ENCODE measurements at places on chromosomes 7 and 10.

GRCh38 chr10:104433669-104434068, 80.0 kb downstream of the CFAP58 start:
- DNase-seq, result no peak

DNA sequence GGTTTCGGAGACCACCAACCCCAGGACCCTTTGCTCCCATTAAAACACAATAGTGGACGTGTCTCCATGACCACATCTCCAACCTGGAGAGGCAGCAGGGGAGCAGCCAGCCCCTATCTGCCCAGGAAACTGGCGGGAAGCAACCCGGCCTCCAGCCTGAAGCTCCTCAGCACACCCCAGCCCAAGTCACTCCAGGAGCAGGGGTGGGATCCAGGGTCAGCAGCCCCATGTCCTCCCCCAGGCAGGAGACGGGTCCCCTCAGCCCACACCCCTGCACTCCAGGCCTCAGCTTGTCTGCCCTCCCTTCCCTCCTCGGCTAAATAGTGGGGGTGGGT, 601 bp downstream of the ADAM8 start:
- no peak for DNase-seq

DNA sequence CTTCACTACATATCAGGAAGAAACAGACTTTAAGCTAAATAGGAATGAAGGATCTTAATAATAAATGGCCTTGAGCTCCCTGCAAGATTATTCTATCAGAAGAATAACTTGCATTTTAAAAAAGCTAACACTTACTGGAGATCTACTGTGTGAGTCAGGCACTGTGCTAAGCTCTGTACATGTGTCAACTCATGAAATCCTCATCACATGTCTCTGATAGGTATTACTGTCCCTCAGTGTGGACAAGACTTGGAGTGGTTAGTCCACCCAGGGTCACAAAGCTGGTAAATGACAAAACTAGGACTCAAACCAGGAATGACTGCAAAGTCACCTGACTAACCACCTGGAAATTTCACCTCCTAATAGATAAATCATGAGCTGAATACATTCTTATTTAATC, 57.1 kb upstream of the KCTD7 start:
- DNase-seq, result no peak

- DNase-seq, result no peak
These were observed 22.8 kb downstream of the NSMCE4A start for GRCh38 chr10:121952226-121952625.

DNA sequence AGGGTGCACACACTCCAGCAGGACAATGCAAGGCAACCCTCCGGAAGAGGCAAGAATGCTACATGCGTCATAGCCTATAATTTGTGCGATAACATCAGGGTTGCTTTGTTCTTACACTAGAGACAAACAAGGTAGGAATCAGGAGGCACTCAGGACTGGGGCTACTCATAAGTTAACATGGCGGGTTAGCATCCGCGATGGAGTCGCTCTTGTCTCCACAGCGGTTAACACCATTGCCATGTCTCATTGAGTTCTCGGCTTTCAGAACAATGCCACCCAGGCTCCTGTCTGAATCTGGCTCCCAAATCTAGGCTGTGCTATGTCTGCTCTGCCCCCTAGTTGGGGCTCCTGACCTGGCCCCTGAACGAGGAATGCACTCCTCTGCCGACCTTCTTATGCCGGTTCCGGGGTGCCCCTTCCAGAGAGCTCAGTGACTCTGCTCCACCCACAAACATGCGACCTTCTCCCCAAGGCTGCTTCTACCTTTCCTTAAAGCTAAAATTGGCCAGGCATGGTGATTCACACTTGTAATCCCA, 24.9 kb upstream of the SLF2 start:
- DNase-seq, result no peak

GRCh38 chr10:99303899-99304861, 25.0 kb upstream of the CNNM1 start:
- DNase-seq, result no peak

- no peak for DNase-seq
These were observed 47.4 kb downstream of the CH25H start for GRCh38 chr10:89159761-89160160.

DNA sequence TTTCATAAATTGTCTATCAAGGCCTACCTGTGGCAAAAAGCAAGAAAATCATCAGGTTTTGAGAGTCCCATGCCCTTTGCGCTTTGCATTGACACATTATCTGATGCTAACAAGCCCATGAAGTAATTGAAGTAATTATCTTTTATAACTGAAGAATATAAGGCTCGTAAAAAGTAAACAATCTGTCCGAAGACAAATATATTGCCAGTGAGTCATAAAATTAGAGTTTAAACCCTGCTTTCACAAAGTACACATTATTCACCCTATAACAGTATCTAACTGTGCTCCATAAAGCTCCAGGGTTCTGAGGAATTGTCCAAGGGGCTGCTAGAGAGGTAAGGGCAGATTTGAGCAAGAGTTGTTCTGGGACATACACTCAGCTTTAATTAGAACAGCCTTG, 102.3 kb upstream of the PPP1R3A start:
- DNase-seq, result no peak

DNA sequence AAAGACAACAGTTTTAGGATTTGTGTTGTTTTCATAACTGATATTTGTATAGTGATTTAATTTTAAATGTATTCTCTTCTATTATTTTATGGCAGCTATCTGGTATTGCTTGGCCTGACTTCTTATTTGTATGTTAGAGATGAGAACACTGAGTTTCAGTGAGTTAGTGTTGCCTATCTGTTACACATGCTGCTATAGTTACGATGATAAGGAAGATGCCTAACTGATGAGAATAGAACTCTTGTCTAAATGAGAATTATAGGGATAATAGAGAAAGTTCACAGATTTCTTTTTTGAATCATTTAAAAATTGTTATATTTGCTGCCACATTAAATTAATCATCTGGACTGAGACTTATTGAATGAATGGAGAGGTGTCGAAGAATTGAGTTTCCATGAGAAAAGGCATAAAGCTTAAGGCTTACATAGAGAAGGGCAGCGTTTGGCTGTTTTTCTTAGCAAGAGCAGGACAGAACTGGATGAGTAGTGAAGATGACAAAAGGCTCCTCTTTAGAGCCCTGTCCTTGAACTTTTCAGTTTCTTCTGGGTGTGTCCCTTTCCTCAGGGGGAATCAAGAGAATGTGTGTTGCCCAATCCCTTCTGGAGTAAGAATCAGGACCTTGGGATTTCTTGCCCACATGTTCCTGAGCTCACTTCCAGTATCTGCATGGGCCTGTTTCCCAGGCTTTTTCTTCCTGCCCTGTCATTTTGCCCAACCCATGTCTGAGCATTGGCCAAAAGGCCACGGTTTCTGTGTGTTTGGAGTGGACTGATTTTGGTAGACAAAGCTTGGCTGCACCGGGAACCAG, 195.6 kb upstream of the CSTF2T start:
- no peak for DNase-seq

DNA sequence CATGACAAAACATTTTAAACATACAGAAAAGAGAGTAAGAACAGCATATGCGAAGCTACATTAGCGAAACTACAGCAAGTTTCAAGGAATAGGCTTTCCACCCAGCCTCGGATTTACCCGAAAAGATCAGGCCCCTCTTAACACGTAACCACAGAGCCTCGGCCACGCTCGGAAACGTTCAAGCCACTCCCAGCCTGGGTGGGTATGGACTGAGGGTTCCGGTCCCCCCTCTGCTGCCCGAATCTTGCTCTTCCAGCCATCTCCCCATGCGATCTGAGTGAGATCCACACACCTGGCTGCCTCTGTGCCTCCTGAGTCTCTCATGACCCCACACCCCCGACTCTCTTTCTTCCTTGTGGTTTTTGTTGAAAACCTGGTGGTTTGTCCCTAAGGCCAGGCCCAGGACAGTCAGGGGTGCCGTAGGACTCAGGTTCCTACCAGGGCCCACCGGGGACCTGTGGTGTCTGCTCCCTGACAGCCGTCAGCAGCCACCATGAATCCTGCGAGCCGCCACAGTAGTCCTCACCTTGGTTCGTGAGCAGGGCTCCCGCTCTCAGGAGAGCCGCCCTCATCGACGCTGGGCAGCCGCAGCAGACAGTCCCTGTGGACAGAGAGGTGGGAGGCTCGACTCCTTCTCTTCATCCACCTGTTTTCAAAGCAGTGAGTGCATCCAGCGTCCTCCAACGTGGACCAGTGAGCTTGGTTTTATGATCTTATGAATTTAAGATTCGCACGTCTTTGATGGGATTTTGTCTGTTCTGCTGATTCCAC, 18.5 kb downstream of the KNDC1 start:
- no peak for DNase-seq

DNA sequence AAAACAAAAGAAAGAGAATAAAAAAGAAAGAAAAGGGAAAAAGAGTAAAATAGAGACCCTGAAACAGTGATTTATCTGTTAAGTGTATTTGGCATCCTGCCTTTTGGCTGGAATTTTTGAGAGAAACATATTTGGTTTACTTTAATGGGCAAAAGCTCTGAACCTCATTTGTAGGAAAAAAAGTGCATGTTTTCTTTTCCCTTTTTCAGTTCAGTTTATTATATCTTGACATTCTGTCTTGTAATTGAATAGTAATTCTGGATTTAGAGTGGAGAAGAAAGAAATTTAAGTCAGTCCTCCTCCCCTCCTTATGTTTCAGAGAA, 69.5 kb downstream of the ARID5B start:
- no peak for DNase-seq
